Mesothelial cell of epicardium (in vitro differentiated cells): ENCODE measurements at places on chromosomes 16 and 17.

DNA sequence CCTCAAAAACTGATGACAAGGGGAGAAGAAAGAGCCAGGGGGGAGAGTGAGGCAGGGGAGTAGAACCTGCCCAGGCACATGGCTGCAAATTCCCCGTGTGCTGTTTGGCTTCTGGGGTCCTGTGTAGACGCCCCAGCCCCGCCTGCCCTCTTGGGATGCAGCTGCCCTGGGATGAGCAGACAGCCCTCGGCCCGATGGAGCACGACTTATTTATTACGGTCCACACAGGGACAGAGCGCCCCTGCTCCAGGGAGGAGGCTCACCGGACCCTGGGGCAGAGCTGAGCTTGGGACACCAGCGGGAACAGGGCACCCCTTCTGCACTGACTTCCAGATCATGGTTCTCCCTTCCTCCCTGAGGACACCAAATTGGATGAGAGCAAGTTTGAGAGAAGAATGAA lies 9.1 kb downstream of the LDHD start:
- no peak for DNase-seq

GRCh38 chr17:1566505-1567199 lies 4.1 kb upstream of the PITPNA start:
- no peak for DNase-seq

DNA sequence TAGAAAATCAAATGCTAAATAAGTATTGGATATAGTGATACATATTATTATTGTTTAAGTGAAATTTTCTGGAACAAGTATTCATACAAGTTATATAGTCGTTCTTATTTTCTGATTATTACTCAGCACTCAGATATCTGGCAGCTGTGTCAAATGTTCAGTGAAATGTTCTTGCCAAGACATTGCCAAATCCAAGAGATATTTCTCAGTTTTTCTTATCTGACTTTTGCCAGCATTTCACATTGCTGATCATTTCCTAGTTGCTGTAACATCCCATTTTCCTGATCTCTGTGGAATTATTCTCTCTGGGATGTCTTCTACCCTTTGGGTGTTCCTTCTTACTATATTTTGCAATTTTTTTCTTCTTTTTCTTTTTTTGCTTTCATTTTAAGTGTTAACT lies 262.3 kb downstream of the KIF2B start:
- DNase-seq, result no peak

DNA sequence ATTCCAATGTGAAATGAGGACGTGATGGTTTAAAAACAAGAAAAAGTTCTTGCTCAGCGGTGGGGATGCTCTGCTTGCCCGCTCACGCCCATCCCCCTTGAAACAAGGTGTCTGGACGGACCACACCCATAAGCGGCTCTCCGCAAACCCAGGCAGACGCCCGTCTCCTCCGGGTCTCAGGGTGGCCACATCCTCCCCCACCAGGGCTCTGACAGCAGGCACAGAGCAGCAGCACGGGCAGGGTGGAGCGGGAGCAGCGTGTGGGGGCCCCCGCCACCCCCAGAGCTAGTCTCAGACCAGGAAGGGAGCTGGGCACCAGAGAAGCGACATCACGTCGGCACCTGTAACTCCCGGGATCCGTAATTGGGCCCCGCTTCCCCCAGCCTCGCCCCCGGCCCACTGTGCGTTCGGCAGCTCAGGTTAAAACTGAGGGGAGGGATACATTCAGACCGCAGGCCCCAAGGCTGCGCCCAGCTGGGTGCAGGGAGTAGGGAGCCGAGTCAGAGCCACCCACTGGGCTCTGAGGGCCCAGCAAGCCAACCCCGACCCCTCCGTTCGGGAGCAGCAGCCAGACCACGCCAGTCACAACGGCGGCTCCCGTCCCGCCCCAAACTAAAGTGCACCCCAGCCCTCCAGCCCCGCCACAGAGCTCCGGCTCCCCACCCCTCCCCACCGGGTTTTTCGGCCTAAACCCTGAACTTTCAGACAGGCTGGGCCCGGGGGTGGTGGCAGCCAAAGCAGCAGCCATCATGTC lies 22.0 kb downstream of the CLUH start:
- no peak for DNase-seq

GRCh38 chr16:25141648-25142047 lies 30.1 kb downstream of the LCMT1 start:
- no peak for DNase-seq

- no peak for DNase-seq
Measured at GRCh38 chr17:57471868-57472368, 215.6 kb downstream of the MSI2 start.

- no peak for DNase-seq
Measured at GRCh38 chr16:87003414-87003755, 313.8 kb downstream of the C16orf95 start.

DNA sequence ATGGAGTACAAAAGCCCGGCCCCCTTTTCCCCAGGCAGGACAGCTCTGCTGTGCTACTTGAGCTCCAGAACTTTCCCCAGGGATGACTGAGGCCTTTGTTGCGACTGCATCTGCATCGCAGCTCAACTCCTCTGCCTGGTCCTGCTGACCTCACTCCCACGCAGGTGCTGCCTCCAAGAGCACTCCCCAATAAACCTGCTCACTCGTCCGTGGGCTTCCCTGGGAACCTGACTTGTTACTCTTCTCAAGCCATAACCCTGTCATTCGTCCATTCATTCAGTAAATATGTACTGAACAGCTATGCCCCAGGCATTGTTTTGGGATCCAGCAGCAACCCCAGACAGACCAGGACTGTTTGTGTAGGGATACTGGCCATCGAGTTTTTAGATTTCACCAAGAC lies 11.6 kb upstream of the RMI2 start:
- no peak for DNase-seq

- DNase-seq, result no peak
Measured at GRCh38 chr16:13633391-13633861, 286.5 kb upstream of the ERCC4 start.

DNA sequence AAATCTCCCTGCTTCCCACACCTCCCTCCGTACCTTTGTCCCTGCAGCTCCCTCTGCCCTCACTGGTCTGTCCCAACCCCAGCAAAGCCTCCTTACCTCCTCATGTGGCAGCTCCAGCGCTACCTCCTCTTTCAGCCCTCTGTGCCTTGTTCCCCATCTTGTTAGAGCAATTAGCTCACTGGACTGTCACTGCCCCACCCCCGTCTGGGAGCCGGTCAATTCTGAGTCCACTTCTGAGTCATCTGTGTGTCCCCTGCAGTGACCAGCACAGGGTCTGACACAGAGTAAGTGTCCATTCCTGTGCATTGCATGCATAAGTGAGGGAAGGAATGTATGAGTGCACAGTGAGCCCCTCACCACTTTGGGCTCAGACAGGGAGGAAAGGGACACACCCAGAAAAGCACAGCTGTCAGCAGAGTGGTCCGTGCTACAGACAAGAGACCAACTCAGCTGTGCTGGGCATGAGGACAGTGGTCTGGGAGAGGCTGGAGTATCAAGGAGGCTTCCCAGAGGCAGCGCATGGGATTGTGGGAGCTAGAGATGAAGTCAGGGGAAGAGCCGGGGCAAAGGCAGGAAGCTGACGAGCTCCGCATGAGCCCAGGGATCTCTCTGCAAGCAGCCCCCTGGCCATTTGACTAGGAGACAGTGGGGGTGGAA lies 45.9 kb downstream of the PITPNM3 start:
- no peak for DNase-seq

DNA sequence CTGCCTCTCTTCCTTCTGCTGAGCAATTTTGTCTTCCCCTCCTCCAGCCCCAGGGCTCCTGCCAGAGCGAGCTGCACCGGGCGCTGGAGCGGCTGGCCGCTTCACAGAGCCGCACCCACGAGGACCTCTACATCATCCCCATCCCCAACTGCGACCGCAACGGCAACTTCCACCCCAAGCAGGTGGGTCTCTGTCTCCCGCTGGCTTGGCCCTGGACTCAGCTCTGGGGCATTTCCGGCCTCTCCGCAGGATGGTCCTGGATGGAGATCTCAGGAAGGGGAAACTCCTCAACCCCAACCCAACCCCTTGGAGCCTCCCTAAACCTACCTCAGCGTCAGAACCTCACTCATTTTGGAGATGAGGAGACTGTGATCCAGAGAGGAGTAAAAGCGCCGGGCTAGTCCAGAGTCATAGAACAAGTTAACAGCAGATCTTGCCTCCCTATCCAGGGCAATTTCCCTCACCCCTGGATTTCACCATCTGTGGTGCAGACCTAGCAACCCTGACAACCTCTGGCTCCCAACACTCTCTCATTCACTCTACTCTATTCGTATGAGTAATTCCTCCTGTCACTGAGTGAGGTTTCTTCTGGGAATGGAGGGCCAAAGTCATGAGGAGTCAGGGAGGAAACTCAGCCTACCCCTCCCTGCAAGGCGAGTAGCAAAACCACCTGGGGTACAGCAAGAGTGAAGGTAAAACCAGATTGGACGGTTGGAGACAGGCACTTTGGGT lies 10.8 kb downstream of the IGFBP4 start:
- DNase-seq, result no peak

DNA sequence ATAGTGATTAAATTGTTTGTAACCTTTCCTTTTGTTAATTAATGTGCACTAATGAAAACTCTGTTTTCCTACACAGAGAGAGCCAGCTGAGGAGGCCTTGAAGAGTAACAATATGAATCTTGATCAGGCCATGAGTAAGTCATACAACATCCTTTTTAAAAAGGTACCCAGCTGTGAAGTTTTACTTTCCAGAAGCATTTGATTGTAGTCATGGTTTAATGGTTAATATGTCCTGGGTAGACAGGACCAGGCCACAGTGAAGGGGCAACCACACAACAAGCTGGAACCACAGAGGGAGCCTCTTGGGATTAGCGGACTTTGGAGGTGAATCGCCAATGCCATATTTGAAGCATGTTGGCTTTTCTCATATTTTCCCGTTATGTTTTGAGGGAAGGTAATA lies 55.6 kb downstream of the TMC6 start:
- no peak for DNase-seq

GRCh38 chr16:81698310-81698641 lies 80.8 kb upstream of the PLCG2 start:
- DNase-seq, result no peak

DNA sequence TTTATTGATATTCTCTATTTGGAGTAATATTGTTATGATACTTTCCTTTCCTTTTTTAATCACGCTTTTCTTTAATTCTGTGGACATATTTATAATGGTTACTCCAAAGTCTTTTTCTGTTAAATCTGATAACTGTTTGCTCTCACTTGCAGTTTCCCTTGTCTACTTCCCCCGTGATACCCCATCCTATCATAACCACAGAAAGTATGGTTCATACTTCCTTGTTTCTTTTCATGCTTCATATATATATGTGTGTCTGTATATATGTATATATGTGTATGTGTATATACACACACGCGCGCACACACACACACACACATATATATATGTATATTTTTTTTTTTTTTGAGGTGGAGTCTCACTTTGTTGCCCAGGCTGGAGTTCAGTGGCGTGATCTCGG lies 23.5 kb downstream of the SPECC1 start:
- DNase-seq, result no peak

DNA sequence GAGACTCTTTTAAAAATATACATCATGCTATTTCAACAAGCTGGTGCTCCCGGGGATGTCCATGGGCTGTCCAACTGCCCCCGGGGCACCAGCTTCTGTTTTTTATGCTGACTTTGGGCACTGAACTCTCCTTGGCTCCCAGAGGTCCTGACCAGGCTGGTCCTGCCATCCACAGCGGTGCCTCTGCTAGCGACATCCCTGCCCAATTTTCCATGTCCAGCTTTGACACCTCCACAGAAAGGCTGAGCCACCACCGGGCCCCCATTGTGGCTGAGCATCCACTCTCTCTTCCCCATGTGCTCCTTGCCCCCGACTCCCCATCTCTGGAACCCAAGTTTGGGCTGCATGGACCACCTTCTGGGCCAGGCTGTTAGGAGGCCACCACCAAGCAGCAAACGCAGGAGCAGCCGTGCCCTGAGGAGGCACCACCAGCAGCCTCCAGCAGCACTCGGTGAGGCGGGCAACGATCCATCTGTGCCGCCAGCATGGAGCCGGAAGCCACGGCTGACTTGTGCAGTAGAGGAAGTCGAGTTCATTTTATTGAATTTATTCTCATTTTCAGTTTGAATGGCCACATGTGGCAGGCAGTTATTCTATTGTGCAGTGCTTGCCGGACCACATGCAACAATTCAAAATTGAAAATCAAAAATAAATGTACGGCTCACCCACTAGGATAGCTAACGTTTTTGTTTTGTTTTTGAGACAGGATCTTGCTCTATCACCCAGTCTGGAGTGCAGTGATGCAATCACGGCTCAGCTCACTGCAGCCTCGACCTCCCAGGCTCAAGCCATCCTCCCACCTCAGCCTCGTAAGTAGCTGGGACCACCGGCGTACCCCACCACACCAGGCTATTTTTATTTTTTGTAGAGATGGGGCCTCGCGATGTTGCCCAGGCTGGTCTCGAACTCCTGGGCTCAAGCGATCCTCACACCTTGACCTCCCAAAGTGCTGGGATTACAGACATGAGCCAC lies 2.8 kb upstream of the MEAK7 start:
- no peak for DNase-seq

DNA sequence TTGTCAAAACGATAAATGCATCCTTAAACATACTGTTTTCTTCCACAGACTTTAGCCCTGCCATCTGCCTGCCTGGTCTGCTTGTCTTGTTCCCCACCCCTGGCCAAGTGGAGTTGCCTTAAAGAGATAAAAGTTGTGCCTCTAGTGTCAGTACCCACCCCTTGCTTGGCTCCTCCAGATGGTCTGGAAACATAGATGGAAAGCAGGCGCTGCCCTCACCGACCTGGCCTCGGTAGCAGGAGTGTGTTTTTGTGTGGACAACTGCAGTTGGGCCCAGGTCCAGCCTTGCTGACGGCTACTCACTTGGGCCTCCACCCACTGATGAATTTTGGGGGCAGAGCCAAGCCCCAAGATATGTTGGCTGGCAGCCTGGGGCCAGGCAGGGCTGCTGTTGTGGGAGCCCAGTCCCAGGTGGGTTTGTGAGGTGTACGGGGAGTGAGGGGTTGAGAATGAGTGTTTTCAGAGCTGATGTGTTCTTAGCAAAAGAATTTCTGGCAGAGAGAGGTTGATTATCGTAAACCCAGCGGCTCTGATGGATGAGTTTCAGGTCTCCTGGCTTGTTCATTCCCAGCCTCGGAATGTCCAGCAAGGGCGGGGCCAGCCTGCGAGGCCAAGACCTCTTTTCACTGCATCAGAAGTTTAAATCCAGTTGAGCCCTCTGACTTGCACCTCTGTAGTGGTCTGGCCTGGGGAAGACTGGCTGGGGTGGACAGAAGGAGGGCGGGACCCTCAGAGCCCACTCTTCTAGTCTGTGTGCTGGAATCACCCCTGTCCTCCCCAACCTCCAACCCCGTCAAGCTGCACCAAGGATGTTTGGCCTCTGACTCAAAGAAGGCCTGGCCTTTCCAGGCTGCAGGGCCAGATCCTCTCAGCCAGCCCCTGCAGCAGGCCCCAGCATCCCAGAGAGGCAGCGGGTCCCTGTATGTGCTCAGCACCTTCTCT lies 179.7 kb downstream of the RAB11FIP4 start:
- no peak for DNase-seq

GRCh38 chr17:4082136-4082924 lies 60.5 kb downstream of the ZZEF1 start:
- DNase-seq, result no peak
